ENCODE measurements at places on chromosomes 7 and 10.

- no peak for DNase-seq
These were observed 9.2 kb downstream of the USP54 start for GRCh38 chr10:73581918-73582317.

DNA sequence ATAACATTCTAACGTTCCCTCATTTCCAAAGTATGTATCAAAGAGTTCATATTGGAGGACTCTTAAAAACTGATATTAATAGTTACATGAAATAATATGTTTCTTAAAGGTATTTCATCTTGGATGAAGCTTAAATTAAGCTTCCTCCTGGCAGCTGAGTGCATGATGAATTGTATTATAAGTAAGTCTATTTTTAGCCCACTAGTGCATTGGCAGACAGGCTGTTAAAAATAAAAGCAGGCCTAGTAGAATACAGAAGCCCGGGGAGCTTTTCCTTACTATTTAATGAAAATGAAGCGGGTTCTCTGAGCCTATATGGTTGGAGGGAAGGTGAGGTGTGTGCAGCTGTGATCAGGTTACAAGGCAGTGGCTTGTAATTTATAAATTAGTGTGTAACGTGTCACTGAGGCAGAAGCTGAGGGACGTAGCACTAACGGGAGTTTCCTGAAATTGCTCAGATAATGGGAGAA is 130.7 kb upstream of the KMT2E start:
- no peak for DNase-seq

DNA sequence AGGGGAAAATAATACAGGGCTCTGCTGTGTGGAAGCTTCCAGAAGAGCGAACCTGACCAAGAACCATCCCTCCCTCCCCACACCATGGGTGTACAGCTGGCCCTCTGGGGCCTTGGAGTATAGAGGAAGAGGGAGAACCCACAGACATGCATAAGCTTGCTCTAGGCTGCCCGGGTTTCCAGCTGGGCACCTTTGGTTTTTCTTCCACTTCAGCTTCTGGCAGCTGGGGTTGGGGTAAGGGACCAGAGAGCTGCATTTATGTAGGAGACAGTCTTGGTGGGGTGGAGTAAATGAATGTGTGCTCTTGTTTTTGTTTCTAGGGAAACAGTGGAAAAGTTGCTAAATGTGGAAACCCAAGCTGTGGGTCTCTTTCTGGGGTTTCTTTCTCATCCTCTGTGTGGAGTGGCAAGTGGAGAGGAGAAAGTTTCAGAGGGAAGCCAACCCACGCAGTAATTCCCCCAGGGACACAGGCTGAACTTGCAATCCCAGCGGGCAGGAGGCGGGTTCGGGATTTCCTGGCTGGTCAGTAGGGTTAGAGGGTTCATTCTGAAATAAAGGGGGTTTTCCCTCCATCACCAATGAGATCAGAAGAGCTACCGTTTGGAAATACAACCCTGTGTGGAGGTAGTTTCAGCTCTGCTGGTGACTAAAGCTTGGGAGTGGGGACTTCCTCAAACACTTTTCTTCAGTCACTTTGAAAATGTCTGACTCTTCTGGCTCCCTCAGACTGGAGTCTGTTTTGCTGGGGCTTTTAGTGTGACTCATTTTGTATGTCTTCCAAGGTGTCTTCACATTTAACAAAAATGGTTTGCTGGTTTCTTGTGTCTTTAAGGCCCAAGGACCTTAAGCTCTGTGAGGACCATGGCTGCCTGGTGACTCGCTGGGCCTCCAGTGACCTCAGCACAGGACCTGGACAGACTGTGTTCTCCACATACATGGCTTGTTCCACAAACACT is 22.2 kb upstream of the SRGN start:
- peak; percentile 29 for DNase-seq

GRCh38 chr10:43982250-43982649 is 333.6 kb upstream of the ZNF32 start:
- no peak for DNase-seq

- no peak for DNase-seq
These were observed 2.8 kb downstream of the SEC31B start for GRCh38 chr10:100516847-100517246.

GRCh38 chr10:122475100-122475499 is 13.7 kb downstream of the HTRA1 start:
- no peak for DNase-seq

DNA sequence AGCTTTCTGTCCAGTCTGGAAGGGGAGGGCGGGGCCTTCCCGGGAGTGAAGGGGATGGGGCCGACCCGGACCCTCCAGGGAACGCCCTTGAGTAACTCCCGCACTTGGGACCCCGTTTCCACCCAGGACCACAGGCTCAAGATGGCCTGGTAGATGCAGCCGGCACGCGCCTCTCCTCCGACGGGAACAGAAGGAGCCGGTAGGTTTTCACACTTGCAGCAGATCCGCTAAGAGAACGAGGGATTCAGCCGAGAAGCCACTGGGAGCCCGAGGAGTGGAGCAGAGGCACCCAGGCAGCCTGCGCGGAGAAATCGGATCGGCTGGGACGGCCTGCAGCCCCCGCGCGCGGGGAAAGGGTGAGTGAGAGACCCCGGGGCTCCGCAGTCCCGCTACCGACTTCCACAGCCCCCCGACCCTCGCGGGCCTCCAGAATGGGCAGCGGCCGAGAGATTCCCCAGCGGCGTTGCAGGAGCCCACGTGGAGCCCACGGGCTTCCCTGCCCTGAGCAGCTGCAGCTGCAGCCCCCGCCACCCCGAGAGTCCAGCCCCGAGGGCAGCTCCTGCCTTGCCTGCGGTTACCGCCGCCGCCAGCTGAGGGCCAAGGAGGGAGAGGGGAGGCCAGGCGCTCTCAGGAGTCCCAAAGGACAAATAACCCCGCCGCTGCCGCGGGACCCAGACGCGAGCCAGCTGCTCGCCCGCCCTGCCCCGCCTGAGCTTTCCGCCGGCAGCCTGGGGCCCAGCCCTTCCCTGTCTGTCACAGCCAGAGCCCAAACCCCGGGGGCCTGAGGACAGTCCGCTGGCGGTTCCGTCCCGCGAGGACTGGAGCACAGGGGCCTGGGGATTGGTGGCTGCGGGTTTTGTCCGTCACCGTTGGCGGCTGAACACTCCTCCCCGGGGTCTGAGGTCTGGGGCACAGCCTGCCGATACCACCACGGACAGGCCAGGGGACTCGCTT is 21.8 kb downstream of the IFT22 start:
- DNase-seq = no peak

DNA sequence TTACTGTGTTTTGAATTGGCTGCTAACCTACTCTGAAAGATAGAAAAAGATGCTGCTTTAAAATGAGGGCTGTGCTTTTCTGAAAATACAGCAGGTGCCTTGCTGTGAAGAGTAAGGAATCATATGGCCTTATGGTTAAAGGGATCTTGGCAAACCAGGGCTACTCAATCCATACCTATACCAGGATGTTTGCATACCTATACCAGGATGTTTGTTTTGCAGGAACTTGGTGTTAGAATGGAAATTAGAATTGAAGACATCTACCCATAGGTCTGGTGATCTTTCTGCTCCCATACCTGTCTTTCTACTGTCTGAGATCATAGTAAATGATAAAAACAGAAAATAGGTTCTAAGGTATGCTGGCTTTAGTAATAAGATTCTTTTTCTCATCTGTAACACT is 200.2 kb upstream of the C7orf33 start:
- DNase-seq = no peak

GRCh38 chr10:48802611-48803071 is 118.0 kb downstream of the WDFY4 start:
- DNase-seq = no peak

GRCh38 chr7:107506674-107507339 is 37.0 kb downstream of the GPR22 start:
- DNase-seq = no peak

DNA sequence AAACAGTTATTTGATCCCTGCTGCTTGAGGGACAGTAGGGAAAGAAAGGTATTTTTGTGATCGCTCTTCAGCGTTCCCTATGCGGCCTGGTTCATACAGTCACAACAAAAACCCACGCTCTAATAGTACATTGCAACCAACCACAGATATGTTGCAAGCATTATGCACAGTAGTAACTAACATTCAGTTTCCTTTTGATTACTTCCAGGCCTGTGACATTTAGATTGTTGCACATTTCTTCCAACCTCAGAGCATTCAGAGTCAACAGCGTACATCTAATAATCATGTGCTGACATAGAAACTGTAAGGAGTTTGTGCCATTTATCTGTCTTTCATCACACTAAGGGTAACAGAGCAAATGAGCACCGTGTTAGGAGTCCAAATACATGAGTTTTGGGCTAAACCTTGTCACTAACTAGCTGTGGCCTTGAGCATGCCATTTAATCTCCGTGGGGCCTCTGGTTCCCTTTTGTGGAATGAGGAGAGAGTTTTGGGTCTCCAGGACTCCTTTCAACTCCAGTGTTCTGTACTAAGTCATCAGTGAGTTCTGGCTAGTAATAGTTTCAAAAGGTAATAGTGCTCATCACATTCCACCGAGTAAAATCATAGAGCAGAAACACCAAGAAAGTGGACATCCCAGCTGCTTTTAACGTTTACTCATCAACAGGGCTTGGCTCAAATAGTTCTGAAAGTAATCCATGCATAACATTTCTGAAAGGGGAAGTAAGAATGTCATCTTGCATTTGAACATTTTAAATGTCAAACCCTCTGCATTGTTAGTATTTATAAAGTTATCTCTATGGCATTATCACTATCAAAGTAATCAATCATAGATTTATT is 99.0 kb upstream of the FZD1 start:
- DNase-seq = no peak

GRCh38 chr10:71092812-71093401 is 119.5 kb upstream of the UNC5B start:
- DNase-seq = no peak

- no peak for DNase-seq
These were observed 10.1 kb downstream of the ADD3 start for GRCh38 chr10:110017907-110018306.

DNA sequence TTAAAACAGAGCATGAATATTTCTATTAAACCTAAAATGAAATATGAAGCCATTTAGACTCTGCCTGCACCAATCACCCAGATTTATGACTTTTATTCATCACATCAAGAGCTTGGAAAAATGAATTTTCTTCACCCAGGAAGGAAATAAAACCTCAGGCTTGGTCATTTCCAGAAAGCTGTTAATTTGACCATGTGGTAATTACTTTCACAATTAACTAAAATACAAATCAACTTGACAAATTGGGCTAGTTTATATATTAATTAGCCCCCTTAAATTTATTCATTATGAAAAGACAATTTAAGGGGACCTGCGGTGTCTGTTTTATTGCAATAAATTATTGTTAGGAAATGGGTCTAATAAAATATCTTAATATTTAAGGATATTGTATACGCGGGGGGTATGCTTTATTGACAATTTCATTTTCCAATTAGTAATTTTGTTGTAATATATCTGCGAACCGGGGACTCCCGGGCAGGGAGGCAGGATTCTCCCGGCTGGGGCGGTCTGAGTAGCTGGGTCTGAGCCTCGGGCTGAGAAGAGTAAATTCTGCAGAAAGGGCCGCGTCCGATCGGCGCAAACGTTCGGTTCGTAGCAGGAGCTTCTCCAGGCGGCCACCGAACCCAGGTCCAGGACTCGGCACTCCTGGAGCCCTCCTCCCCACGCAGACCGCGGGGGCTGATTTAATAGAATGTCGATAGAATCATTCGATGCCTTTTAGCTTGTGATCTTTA is 9.4 kb upstream of the MNX1 start:
- no peak for DNase-seq

GRCh38 chr10:31017534-31018355 is 13.9 kb downstream of the ZNF438 start:
- no peak for DNase-seq

DNA sequence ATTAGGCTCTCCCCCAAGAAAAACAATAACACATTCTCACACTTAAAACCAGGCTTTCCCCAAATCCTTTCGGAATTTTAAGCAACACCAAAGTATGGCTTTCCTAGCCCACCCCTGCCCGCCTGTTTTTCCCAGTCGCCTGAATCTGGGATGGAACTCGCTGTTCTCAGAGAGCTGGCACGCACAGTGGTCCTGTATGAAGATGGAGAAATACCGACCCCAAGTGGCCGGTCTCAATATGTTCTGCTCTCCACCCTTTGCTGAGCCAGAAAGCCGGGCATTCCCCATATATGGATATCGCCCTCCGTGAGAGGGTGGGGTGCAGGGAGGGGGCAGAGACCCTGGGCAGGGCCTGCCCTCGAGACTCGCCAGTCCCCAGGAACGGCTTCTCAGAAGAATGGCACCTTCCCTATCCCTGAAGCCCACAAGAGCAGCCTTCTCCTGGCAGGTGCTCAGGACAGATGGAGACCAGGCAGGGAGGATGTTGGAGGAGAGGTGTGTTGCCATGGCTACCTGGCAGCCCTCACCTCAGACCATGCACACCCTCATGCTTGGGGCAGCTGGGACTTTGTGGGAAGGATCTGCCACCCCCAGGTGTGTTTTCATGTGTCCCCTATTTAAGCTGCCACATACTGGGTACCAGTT is 3.4 kb downstream of the TACR2 start:
- DNase-seq = peak; percentile 44

DNA sequence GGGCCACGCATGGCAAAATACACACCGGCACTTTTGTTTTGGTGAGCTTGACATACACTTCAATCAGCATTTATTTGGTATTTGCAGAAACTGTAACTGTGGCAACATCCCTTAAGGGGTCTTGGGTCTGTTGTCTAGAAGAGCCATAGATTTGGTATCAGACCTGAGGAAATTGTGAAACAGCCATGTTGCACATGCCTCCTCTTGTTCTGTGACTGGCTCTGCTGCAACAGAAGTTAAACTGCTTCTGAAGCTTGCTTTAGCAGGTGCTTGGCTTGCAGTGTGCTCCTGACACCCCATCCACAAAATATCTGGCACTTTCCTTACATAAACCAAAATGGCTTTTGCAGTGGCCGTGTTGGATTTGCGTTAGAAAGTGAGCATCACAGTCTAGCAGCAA is 247.3 kb downstream of the GATA3 start:
- no peak for DNase-seq

DNA sequence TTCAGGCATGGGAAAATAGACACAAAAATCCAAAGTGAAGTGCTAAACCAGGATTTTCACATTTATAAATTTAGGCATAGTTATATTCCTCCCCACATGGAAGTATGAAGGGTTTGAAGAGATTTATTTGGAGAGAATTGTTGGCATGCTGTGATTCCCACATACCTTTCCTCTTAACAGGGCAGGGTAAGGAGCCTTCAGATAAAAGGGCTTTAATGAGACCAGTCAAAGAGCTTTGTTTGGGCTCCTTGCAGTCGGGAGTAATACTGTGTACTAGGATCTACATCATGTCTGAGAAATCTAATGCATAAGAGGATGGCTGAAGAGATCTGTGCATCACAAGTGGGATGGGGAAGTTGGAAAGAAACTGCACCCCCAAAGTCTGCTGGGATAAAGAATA is 140.8 kb upstream of the PTN start:
- DNase-seq = no peak

GRCh38 chr10:133455196-133455595 is 1.5 kb downstream of the SCART1 start:
- DNase-seq = no peak

DNA sequence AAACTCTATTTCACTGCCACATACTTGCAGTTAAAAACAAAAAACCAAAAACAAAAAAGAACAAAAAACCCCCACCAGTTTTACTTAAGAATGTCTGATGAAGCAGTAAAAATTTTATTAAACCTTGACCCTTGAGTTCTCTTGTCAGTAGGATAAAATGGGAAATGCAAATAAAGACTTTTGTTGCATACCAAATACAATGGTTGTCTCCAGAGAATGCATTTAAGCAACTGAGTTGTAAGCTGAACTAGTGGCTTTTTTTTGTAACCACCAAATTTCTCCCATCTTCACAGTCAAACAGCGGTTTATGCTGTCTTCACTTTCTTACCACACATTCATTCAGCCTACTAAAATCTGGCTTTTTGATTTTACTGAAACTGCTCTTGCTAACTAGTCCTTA is 3.1 kb downstream of the SYPL1 start:
- peak; percentile 17 for DNase-seq

Data from CD4-positive, alpha-beta T cell treated with Interleukin-17A for 1 hour (primary cell).